ENCODE measurements at places on chromosomes 16 and 17.
A peak's percentile ranks its signal among the peaks of the same experiment; 100 is the strongest.

DNA sequence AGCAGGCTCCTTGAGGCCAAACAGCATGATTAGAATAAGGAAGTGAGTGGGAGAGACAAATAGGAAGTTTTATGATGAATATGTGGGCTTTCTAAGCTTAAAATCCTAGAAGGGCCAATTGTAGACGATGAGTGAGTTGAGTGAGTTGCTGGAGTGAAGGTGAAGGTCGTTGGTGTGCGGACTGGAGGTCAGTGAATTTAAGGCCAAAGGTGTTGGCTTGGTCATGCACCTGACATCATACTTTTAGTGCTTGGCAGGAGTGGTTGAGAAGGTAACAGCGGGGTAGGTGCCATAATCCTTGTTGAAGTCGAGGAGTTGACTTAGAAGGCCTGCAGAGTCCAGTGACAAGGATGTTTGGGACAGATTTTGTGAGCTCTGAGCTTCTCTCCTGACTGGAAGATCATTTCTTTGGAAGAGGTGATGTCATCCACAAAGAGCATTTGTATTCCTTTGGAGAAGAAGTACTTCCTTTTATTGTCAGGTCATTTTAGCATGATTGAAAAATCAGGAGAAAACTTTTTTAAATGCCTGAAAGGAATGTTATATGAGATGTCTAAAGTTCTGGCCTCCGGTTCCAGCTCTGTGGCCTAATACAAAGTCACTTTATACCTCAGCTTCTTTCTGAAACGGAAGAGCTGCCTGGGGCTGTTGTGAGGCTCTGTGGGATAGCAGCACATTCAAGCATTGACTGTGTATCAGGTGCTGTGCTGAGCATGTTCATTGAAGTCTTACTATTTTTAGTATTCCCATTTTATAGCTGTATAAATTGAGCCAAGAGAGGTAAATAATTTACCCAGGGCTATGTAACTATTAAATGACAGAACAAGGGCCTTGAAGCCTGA, 53.6 kb upstream of the TBX2 start:
- no peak for DNase-seq

DNA sequence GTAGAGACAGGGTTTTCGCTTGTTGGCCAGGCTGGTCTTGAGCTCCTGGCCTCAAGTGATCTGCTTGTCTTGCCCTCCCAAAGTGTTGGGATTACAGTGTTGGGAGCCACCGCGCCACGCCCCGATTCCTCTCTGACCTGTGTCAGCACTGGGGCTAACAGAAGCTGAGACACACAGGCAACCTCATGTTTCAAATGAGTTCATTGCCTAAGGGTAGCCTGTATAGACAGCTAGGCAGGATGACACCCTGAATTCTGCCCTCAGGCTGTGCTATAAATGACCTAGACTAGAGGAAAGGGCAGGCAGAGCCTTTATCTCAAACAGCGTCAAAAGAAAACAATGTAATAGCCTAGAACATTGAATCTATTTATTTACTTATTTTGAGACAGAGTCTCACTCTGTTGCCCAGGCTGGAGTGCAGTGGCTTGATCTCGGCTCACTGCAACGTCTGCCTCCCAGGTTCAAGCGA, 2.3 kb upstream of the CDK3 start:
- no peak for DNase-seq

DNA sequence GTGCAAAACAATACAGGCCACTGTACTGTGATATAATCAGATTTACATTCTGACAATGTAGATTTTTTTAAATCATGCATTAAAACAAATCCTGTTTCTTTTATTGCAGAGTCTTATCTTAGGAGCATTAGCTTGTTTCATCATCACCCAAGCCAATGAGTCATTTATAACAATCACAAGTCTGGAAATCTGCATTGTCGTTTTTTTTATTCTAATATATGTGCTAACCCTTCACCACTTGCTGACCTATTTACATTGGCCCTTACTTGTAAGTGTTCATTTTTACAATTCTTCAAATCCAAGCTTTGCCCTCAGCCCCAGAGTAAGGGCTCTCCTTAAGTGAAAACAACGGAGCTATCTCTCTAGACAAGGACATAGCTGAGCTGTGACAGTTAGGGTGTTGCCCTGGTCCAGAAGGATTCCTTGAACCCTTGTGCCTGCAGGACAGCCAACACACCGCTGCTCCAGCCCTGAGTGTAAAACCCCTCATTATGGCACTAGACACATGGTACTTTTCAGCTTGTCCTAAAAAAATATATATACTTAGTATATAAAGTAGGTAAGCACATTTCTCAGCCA, 3.7 kb downstream of the CMTM1 start:
- no peak for DNase-seq

DNA sequence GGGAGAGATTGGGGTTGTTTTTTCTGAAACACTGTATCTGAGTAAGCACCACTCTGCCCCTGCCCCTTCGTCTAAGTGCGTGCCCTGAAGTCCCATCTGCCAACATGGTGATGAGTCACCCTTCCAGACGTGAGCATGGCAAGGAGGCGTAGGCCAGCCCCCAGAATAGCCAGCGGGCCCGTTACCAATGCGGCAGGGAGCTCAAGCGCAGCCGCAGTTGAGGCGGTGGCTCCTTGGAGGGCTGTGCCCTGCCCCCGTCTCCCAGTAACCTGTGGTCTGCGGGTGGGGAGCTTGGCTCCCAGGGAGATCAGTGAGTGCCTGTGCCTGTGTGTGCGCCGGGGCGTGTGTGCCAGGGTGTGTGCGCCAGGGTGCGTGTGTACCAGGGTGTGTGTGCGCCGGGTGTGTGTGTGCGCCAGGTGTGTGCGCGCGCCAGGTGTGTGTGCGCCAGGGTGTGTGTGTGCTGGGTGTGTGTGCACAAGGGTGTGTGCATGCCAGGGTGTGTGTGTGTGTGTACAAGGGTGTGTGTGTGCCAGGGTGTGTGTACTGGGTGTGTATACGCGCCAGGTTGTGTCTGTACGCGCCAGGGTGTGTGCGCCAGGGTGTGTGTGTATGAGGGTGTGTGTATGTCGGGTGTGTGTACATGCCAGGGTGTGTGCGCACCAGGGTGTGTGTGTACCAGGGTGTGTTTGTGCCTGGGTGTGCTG, 98.6 kb upstream of the CHMP6 start:
- peak; percentile 81 for DNase-seq

- DNase-seq, result no peak
Observed at GRCh38 chr16:81639348-81639747, 139.7 kb upstream of the PLCG2 start.

- DNase-seq, result no peak
Observed at GRCh38 chr17:29168079-29168758, 12.0 kb downstream of the MYO18A start.

GRCh38 chr16:20298452-20298851, 28.9 kb downstream of the GP2 start:
- DNase-seq, result no peak

DNA sequence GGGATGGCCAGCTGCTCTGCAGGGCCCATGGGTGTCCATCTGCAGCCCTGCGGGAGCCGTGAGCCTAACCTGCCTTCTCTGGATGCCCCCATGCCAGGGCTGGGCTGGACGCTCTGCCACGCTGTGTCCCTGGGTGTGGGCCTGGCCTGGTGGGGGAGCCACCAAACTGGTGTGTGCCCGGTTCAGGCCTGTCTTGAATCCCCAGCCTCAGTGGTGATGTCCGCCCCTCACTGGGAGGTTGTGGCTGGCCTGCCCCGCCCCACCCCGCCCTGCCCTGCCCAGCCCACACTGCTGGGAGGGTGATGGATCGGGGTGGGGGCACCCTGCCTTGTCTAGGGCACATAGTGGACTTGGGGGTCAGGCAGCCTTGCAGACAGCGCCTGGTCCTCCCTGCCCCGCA, 50.1 kb upstream of the PVALEF start:
- no peak for DNase-seq

GRCh38 chr17:81545160-81545949, 6.8 kb downstream of the FAAP100 start:
- no peak for DNase-seq

- no peak for DNase-seq
Observed at GRCh38 chr17:52011064-52011463, 147.4 kb downstream of the CA10 start.

- DNase-seq, result peak; percentile 63
Observed at GRCh38 chr17:45050481-45051059, 862 bp downstream of the DCAKD start.

GRCh38 chr17:67891481-67892119, 66.3 kb downstream of the BPTF start:
- DNase-seq, result no peak

DNA sequence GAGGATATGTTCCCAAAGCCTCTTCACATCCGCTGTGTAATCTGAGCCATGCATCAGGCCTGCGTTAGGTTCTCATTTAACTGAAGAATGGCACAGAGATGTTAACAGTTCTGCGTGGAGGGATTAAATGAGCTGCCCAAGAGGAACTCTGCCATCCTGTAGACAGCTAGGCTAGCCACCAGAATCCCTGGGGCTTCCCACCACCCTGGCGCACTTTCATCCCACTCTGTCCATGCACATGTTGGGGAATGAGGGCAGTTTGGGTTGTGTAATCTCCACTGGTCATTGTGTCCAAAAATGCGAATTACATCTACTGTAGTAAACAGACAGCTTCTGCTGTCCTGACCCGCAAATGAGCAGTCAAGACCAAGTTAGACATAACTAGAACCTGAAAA, 1.0 kb upstream of the GLG1 start:
- no peak for DNase-seq

GRCh38 chr17:77402159-77402731, 261.5 kb downstream of the SEC14L1 start:
- no peak for DNase-seq

DNA sequence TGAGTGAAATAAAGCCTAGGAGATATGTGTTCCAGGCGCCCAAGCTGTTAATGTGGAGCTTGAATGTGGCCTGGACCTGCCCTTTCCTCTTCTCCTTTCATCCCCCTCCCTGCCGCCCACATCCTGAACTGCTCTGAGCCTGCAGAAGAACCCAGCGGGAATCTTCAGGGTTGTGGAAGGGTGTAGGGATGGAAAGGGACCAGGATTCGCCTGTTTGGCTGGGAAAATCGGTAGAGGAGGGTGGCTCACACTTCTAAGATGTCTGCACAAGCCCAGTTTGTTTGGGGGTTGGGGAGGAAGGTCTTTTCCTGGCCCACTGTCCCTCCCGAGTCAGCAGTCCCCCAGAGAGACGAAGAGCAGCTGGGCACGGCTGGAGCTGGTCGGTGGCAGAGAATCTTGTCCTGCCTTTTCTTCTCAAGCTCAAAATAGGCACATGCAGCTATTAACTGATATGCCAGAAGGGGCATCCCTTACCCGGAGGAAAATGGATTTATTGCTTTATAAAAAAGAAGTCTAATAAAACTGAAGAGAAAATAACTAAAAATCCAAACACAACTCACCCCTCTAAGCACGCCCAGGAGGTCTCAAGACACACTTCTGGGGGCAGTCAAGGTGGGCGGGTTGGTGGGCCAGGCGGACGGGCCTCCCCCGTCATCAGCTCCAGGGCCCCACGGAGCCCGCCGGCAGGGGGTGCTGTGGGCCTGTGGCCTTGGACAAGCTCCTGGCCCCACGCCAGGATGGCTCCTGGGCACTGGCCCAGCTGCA, 11.5 kb upstream of the PITPNA start:
- DNase-seq, result peak; percentile 82

- DNase-seq, result peak; percentile 78
Observed at GRCh38 chr17:18248300-18248731, 10.2 kb downstream of the FLII start.

- DNase-seq, result no peak
Observed at GRCh38 chr16:84683691-84684591, 15.9 kb upstream of the USP10 start.

DNA sequence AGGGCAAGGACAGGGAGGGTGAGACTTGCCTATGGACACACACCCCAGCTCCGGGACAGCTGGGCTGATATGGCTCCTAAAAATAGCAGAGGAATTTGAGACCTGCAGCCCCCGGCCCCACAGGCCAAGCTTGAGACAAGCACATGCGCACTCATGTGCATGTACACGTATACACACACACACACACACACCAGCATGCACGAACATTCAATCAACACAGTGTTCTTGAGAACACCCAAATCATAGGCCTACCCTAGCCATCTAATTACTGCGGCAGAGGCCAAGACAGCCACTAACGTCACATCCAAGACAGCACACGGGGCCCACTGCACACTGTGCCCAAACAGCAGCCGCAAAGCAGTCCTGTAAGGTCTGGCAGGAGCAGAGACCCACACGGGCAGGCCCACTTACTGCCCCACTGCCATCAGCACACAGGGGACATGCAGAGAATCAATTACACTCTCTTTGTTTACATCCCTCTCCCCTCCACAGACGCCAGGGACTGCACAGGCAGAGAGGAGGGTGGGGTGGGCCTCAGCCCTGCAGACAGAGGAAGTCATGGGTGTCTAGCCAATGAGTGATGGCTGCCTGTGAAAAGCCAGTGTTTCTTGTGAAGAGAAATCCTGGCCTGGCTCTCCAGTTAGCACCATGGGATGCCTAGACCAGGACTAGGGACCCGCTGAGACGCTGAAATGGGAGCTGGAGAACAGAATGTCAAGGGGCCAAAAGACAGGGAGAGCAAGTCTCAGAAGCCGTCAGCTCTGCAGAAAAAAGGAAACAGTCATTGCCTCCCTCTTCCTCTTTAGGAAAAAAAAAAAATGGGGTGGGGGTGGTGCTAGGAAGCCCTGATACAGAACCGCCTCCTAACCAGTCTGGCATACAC, 39.3 kb downstream of the MYO18A start:
- peak; percentile 65 for DNase-seq

- DNase-seq, result no peak
Observed at GRCh38 chr17:50394711-50395110, 2.6 kb downstream of the LRRC59 start.

- no peak for DNase-seq
Observed at GRCh38 chr17:47715669-47716325, 17.2 kb upstream of the TBX21 start.

- DNase-seq, result no peak
Observed at GRCh38 chr17:56545106-56545505, 48.4 kb upstream of the NOG start.

DNA sequence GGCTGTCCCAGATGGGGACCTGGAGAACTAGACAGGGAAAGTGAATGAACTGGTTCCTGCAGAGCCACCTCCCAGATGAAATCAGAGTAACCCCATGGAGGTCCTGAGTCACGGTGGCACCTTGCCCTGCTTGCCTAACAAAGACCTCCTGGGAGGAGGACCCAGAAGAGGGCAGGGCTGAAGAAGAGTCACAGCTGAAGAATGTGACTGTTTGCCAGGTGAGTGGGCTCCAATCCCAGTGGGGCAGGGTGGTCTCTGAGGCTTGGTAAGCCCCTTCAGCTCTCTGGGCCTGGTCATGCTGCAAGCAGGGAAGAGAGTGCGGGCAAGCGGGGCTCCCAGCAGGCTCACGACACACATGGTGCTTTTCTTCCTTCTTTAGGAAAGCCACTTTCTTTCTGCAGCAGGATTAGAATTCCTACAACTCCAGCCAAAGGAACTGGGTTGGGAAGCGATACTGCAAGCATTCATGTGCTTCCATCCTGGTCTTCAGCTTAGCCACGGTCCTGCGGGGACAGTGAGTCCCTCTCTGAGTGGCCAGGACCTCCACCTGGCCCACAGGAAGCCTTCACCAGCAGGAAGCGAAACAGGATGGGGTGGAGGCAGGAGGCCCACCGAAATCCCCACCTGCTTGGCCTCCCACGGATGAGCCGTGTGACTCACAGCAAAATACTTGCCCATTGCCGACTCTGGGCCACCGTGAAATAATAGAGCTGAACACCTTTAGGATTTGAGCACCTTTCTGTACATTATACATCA, 4.3 kb downstream of the C16orf74 start:
- peak; percentile 18 for DNase-seq

- DNase-seq, result no peak
Observed at GRCh38 chr17:66210208-66210574, 18.3 kb upstream of the CEP112 start.

Measured in activated CD4-positive, alpha-beta memory T cell treated with anti-CD3 and anti-CD28 coated beads for 36 hours (primary cell).